Nephron progenitor cell (in vitro differentiated cells): ENCODE measurements at places on chromosomes 2 and 18.

GRCh38 chr2:38380397-38381130, 3.5 kb upstream of the ATL2 start:
- DNase-seq: no peak

GRCh38 chr2:36530983-36531354, 67.0 kb downstream of the FEZ2 start:
- no peak for DNase-seq

DNA sequence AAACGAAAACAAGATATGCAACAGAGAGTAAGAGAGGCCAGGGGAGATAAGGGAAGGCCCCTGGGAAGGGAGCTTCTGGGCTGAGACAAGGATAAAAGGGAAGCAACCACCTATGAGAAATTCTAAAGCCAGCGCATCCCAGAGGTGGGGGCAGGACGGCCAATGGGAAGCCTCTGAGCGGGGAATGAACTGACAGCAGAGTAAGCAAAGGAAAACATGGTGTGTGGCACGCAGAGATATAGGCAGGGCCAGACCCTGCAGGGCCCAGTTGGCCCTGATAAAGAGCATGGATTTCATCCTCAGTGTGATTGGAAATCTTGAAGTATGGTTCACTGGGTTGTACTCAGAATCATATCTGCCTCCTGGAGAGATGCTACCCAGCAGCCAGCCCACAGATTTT, 78.7 kb downstream of the IRS1 start:
- no peak for DNase-seq

DNA sequence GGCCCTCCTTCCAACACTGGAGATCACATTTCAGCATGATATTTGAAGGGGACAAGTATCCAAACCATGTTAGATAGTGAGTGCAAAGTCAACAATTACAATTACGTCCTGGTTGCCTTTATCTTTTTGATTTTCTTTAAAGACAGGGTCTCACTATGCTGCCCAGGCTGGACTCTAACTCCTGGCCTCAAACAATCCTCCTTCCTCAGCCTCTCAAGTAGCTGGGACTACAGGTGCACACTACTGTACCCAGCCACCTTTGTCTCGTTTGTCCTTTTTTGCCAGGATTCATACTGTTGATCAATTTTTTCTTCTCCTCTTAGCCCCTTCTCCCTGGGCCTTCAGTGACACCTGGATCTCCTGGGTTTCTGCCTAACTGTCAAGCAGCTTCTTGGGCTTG, 240.5 kb upstream of the FANCL start:
- DNase-seq: no peak

GRCh38 chr2:125259451-125259850, 1234.4 kb downstream of the CNTNAP5 start:
- DNase-seq: no peak

DNA sequence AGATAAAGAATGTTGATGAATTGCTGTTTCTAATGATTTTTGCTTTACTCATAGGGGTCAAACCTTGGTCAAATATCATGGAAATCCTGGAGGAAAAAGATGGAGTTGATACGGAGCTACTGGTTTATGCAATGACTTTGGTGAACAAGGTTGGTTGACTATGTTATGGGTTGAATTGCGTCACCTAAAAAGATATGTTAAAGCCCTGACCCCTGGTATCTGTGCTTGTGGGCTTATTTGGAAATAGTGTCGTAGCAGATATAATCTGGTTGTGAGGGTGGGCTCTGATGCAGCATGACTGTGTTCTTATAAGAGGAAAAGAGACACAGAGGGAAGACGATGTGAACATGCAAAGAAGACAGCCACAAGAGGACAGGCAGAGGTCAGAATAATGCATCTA, 226.2 kb downstream of the TPGS2 start:
- no peak for DNase-seq

GRCh38 chr2:224202281-224202865, 163.3 kb upstream of the SERPINE2 start:
- DNase-seq: no peak

- DNase-seq: no peak
Observed at GRCh38 chr2:3022841-3023372, 354.7 kb downstream of the EIPR1 start.

DNA sequence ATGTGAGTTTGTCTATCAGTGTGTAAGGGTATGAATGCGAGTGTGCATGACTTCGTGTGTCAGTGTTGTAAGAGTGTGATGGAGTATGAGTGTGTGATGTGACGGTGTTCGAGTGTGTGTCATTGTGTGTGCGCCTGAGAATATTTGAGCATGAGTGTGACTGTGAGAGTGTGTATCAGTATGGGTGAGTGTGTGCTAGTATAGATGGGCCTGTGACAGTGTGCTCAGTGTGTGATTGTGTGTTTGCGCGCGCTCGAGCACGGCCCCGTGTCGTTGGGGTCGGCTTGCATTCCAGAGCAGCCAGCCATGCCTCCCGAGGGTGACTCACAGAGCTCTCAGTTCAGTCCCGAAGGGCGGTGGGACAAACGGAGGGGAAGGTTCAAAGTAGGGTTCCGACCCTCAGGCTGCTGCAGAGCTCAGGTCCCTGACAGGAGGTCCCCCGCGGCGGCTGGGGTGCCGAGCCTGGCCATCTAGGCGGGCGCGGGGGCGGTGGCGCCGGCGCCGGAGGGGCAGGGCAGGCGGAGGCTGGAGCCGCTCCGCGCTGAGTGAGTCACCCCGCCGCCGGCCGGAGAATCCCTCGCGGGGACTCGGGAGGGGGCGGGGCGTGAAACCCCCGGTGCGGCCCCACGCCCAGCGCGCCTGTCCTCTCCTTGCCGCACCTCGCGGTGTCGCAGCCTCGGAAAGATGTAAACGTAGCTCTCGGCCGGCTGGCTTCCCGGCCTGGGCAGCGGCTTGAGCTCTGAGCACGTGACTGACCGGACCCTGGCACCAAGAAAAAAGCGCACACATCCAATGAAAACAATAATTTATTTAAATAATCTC, 3.8 kb downstream of the DLX2 start:
- DNase-seq: peak; percentile 81
